ENCODE measurements at places on chromosomes 12 and 14.

DNA sequence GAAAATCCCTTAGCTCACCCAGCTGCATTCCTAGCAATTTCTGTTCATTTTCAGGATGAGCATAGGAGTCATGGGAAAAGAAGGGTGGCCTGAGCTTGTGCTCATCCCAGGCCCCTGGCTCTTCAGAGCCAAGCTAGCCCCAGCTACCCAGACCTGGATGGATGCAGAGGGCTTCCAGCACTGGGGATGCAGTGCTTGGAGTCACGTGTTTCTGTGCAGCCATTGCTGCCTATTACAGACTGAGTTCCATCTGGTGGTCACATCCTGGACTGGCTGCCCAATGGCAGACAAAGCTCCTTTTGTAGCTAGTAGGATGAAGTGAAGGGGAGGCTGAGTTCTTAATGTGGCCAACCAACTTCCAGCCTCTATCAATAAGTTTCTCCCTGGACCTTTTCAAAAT lies 54.2 kb upstream of the JDP2 start:
- no peak for DNase-seq

- DNase-seq, result no peak
Measured at GRCh38 chr12:103964805-103965204, 867 bp upstream of the TDG start.

DNA sequence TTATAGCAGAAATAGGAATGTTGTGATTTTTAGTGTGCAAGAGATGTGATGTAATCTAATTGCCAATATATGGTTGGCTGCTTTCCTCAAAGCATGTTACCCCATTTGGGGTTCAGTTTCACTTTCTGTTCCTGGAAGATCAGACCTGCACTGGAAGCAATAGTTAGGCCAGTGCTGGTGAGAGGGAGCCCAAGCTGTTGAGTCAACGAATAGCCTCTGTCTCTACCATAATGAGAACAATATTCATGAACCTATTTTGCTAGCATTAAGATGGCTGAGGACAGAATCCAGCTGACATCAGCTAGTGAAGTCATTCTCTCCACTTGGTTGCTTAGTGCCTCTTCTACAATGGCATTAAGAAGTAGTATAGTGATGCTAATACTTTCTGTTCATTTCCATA lies 379.9 kb upstream of the DCN start:
- peak; percentile 21 for DNase-seq

DNA sequence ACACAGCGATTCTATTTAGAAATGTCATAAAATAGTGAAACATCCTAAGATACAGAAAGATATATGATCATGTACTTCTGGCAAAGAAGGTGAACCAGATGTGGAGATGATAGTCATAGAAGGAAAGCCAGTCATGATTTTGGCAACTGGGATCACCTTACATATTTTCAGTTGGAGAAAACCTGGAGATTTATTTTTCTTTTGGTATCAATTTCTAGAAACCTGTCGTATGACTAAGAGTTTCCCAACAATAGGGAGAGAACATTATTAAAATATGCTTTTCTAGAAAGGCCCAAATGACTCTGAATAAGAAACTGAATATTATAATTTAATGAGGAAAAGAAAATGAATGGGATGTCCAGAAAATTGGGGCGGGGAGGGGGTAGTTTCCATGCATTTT lies 396.4 kb downstream of the ZFP36L1 start:
- peak; percentile 64 for DNase-seq

DNA sequence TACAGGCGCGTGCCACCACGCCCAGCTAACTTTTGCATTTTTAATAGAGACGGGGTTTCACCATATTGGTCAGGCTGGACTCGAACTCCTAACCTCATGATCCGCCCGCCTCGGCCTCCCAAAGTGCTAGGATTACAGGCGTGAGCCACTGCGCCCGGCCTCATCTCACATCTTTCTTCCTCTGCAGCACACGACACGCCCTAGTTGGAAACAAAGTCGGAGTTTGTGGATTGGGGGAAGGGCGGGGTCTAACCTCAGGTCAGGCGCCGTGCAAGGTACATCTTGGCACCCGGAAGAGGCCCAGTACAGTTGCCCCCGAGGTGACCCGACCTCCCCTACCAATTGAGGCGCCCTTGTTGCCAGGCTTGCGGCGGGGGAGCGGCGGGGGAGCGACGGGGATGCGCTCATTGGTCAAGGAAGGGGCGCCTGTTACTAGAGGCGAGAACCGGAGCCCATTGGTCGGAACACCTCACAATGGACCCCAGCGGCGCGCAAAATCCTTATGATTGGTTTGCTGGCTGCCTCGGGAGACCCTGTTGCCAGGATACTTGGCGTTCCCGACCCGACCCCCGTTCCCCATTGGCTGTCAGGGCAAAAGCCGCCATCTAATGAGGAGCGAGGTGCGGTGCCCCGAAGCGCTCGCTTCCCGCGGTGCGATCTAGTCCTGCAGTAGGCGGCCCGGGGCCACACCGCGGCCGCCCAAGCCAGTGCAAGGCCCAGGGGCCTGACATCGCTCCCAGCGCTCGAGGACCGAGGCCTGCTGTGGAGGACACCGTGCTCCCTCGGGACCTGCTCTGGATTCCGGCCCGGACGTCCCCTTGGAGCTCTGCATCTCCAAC lies at the start of gene REC8:
Gene REC8, plus strand, starts transcription at position 659 of the 839 bp plus-strand sequence. CDS start 473 bp downstream, outside the sequence.
- DNase-seq, result peak; percentile 36

DNA sequence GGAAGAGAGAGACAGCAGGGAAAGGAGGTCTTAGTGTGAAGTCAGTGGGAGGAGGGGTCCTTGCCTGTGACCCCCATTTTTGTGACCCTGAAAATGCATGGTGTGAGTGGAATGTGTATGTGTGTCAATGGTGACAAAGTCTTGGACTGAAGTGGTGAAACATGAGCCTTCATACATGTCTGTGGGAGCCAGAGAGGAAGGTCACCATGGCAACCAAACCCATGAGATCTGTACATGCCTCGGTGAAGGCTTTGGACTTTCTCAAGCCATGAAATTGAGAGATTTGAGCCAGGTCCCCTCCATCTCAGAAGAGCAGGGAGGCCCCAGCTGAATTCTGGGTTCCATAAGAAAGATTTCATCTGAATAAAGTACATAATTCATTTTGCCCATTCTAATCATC lies 108.7 kb downstream of the TTC8 start:
- no peak for DNase-seq

DNA sequence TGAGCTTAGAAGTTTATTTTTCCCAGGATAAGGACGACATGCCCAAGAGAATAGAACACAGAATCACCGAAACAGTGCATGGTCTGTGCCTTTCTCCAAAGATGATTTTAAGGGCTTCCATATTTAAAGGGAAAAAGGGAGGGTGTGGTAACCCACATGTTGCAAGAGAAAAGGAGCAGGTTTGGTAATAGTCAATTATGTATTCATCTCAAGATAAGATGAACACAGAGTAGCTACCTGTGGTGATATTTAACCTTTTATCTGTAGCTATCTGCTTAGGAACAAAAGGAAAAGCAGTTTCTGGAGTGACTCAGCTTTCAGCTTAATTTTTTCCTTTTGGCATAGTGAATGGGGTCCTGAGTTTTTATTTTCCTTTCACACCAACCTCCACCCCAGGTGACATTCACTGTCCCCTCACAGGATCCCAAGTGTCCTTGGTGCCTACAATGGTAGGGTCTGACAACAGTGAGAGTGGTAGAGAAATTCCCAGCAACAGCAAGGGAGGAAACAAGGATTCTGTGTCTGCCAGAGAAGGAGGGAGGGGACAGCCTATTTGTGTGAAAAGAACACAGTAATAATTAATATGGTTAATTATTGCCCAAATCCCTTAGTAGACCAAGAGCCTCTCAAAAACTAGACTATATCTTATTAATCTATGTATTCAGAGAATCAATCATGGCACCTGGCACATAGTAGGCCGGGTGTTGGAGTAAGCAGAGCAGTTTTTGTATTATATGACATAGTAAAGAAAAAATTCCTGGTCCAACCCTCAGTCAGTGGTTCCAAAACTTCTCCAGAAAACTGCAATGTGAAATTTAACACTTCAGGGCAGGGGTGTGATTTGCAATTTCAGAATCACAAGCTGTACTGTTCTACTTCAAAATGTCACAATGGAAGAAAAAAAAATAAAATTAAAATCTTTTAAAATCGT lies 154.5 kb downstream of the PHLDA1 start:
- no peak for DNase-seq

DNA sequence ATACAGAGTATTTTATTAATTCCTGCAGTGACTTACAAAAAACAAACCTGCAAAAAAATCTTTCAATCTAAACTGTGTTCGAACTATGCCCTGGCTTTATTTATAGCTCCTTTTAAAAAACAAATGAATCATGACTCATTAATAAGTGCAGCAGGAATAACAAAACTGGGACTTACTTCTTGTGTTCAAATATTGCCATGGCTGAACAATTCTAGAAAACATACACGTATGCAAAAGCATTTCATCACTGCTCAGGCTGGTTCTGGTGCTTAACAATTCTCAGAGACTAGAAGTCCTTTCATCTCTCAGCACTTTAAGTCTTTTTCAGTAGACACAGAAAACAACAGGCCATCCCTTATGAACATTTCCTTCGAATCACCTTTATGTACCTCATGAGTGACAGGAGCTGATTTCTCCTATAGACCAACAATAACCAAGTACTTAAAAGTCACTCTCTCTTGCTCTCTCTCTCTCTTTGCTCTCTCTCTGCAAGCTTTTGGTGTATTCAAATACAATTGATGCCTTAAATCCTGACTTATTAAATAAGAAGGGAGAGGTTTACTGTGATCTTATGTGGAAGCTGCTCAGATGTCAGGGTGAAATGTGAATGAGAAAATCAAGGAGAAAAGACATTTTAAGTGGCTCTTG lies 268.8 kb downstream of the TTC8 start:
- DNase-seq, result no peak
